ENCODE measurements at places on chromosomes 5 and 9.

- peak; percentile 88 for DNase-seq
- no peaks in the 10 kb centered on the region for H3K36me3 ChIP-seq
Measured at GRCh38 chr9:127154390-127155191, 32.2 kb upstream of the ANGPTL2 start.

- no peak overlapping the region for H3K27ac ChIP-seq
- no peaks in the 10 kb centered on the region for H3K4me1 ChIP-seq
- no peaks in the 10 kb centered on the region for H3K27me3 ChIP-seq
- H3K4me3 ChIP-seq, result no peak overlapping the region
- H3K36me3 ChIP-seq, result peaks cover 4% of the 10 kb centered on the region
Measured at GRCh38 chr5:97167435-97167834, 15.6 kb downstream of the RIOK2 start.

- no peaks in the 10 kb centered on the region for H3K36me3 ChIP-seq
- no peaks in the 10 kb centered on the region for H3K27me3 ChIP-seq
- H3K4me3 ChIP-seq, result no peak overlapping the region
- H3K27ac ChIP-seq, result no peak overlapping the region
- H3K4me1 ChIP-seq, result peaks cover 5% of the 10 kb centered on the region
Measured at GRCh38 chr5:76791461-76791860, 27.4 kb upstream of the F2RL1 start.

- DNase-seq, result no peak
- no peak overlapping the region for H3K27ac ChIP-seq
- H3K27me3 ChIP-seq, result no peaks in the 10 kb centered on the region
- H3K4me1 ChIP-seq, result no peaks in the 10 kb centered on the region
- H3K36me3 ChIP-seq, result no peaks in the 10 kb centered on the region
- H3K4me3 ChIP-seq, result no peak overlapping the region
Measured at GRCh38 chr5:174183701-174184100, 138.2 kb downstream of the NSG2 start.
